ENCODE measurements at places on chromosomes 6 and 20.
A peak's percentile ranks its signal among the peaks of the same experiment; 100 is the strongest.

GRCh38 chr6:144955859-144956258 lies 670.7 kb downstream of the UTRN start:
- DNase-seq: peak; percentile 9

GRCh38 chr20:12928358-12928754 lies 80.4 kb upstream of the SPTLC3 start:
- DNase-seq: no peak

DNA sequence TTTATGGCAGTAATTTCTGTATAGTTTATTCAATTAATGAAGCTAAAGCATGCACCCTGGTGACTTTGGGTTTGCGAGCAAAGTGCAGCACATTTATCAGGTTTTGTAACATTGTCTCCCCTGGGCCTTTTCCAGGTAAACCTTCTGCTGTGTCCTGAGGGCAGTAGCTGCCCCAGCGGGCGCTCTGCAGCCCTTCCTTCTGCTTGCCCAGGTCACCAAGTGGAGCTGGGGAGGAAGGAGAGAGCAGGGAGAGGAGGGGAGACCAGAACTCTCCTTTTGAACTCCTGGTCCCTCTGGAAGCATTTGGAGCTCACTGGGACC lies 145.6 kb downstream of the DLL1 start:
- no peak for DNase-seq

GRCh38 chr20:10023911-10024310 lies 10.9 kb upstream of the ANKEF1 start:
- no peak for DNase-seq

DNA sequence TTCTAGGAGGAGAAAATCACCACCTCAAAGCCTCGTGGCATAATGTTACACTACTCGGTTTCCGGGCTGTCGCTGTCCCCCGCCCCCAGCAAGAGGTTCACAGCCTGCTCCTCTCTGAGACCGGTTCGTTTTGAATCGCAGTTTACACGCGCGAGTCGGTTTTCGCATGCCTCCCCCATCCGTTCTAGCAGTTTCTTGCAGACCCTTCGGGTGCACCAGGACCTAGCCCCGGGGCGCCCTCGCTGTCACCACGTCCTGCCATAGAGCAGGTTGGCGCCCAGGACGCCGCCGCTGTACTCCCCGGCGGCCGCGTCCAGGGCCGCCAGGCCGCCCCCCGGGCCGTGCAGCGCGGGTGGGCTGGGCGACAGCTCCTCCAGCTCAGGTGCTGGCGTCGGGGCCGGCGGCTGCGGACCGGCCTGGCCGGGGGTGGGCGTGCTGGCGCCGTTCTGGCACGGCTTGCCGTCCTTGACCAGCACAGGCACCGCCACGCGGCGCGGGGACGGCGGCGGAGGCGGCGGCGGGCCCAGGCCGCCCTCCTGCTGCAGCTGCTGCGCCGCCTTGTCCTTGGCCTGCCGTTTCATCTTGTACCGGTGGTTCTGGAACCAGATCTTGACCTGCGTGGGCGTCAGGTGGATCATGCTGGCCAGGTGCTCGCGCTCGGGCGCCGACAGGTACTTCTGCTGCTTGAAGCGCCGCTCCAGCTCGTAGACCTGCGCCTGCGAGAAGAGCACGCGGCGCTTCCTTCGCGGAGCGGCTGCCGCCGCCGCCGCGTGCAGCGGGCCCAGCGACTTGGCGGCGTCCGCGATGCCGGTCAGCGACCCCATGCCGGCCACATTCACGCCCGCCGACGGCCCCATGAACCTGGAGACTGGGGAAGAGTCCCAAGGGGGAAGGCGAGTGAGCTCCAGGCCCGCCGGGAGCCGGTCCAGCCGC lies 1.4 kb downstream of the NKX2-4 start:
- DNase-seq: no peak

DNA sequence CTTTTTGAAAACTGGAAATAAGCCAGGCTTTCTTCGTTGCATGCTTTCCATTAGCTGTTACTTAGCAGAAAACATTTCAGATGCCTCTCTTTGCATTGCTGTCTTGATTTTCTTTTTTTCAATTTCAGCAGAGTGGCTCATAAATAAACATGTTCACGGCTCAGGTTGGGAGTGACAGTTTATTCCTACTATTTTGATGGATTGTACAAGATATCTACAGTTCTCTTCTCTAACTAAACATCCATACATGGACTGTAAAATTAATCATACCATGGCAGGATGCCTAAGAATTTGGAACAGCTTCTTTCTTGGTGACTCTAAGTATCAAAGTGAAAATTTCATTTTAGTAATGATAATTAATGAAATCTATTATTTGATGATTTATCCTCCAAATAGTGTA lies 130.5 kb upstream of the EPHA7 start:
- DNase-seq: no peak

DNA sequence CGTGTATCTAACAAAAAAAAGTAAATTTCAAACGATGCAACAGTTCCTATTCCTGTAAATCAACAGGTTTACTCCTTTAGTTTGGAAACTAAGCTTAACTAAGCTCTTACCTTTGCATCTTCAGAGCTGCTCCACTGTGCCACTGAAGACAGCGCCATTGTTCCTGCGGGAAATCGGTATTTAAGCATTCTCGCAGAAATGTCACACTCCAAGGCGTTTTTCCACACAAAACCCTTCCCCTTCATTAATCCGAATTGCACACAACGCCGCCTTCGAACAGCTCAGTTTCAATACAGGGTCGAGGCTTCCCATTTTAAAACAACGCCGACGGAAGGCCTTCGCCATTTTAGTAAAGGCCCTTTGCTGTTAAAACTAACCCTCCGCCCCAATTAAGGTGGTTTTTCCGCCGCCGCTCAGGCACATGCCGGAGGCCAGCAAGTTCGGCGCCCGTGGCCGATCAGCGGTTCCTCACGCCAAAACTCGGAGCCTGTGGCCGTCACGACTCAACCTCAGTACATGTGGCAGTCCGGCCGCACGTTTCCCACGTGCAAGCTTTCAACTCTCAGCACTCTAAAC lies 35.4 kb upstream of the SYNCRIP start:
- no peak for DNase-seq

DNA sequence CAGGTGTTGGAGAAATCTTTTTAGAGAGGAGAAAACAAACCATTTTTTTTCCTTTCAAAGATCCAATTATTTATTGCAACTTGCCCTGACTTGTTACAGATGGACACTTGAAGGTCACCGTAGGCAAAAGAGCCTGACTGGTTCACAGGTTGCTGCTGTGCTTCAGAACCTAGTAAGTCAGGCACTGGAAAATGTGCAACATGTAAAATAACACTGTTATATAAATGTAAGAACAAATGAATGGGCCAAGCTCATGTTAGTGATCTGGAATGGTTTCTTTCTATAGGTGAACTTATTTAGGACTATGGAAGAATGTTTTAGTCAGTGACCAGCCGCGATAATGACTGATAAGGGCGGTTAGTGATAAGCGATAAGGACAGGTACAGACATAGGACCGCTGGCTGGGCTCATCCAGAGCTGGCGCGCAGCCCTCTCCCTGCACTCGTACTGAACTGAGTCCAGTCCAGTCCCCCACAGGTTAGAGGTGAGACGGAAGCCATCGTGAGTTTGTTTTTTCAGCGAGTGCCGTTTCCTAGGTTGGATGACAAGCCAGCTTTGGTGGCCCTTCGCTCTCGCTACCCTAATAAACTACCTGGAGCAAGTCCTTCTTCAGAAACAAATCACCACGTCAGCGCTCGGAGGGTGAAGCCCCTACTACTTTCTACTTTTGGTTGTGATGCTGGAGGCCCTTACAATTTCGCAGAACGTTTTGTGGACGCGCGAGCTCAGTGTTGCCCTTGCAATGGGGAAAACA lies 94.4 kb upstream of the PRDM1 start:
- no peak for DNase-seq

DNA sequence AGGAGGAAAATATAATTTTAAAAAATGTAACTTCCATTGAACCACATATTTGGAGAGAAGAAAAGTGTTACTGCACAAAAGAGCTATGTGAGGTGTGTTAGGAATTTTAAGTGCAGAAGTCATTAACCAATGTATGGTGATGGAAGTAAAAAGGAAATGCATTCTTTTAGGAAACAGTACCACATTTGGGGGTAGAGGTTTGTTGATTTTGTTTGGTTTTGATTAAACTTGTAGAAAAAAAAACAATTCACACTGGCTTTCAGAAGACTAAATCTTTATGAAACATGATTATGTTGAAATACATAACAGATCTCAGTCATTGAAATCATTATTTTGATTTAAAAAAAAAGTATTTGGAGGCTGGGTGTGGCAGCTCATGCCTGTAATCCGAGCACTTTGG lies 1287.0 kb upstream of the GJE1 start:
- DNase-seq: no peak

DNA sequence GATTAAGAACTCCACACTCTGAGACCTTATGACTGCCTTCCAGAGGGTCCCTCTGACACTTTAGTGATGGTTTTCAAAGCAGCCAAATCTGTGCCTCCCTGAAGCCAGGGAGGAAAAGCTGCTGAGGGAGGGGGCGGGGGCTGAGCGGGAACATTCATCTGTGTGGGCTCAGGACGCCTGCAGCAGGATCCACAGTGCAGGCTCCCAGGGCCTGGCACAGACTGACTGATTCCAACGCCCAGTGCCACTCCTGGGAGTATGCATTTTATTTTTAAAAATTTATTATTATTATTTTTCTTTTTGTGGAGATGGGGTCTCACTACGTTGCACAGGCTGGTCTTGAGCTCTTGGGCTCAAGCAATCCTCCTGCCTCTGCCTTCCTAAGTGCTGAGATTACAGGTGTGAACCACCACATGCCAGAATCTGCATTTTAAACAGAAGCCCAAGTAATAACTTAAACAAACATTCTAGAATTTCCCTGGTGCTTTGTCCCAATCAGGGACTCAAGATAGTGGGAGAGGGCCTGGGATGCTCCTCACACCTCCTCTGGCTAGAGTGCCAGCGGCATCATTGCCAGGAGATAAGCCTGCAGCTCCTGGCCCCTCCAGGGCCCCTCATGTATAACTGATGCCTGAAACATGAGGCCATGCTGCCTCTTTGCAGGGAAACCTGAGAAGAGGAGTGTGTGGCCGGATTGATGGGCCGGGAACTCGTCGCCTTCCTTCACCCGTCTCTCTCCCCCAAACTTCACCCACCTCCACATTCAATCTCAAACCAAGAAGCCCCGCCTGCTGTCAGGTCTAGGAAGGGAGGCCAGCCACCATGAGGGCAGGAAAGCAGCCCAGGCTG lies 438 bp upstream of the TMC2 start:
- DNase-seq: no peak

GRCh38 chr6:152301021-152301764 lies 336.0 kb downstream of the SYNE1 start:
- DNase-seq: no peak

DNA sequence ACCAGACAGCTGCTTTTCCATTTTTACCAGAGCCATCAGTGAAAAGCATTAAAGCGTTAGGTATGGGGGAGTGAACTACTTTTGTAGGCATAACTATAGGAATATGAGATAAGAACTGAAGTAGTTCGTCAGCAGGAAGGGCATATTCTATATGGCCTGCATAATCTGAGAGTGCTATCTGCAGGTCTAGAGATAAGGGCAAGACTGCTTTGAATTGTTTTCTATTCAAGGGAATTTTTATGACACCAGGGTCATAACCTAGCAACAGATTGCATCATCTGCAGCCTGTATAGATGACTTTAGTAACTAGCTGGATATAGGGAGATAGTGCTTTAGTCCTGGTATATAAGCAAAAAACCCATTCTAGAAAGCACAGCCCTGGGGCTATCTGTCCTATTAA lies 437.3 kb upstream of the HTR1E start:
- DNase-seq: no peak

- no peak for DNase-seq
Measured at GRCh38 chr20:10720565-10720964, 46.8 kb upstream of the JAG1 start.

- DNase-seq: no peak
Measured at GRCh38 chr6:89834884-89835792, 5.5 kb downstream of the CASP8AP2 start.
